ENCODE measurements at places on chromosomes 4 and X. TPM values are rescaled to one million over a fixed set of nuclear protein-coding genes. Genes with fewer than 3 reads are reported as not detected.

Gene SPIN4
- total RNA-seq, result 5.4 TPM

Gene ETDB
- total RNA-seq, result not detected

Gene RAB39B
- total RNA-seq, result 0.55 TPM

Gene PABPC1L2A
- total RNA-seq, result not detected

Gene F8A1
- total RNA-seq, result 60.9 TPM

Gene PPEF2
- not detected for total RNA-seq

Gene SETD7
- total RNA-seq, result 40.6 TPM

Data from A549 treated with GW870086 at 1 μM for 4 hours (cell line).